Esophagus squamous epithelium (tissue), 5 donors: ENCODE measurements at places on chromosomes 16 and 17.

GRCh38 chr17:76497979-76498875, 3.0 kb downstream of the RHBDF2 start:
- DNase-seq = no peak

- DNase-seq = no peak
Observed at GRCh38 chr17:3835410-3836229, 10.4 kb downstream of the NCBP3 start.

GRCh38 chr16:75054556-75054947, 55.7 kb downstream of the ZNRF1 start:
- no peak for DNase-seq

GRCh38 chr16:11757671-11758545, 15.3 kb upstream of the TXNDC11 start:
- DNase-seq = no peak

DNA sequence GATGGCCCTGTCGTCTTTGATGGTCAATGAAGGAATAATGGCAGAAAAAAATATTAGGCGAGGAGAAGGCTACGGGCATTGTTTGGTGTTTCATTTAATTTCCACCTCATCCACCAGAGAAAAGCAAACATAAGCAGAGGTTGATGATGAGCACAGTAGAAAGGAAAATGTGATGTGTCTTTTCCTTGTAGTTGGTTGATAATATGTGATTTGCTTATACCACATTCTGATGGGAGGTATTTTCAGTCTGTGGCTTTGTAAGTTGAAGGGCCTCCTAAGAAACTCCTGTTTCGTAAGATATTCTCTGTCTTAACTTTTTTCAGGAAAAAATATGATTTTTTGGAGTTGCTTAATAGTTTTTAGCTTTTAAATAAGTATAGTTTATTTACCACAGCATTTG, 215.7 kb downstream of the PRKCA start:
- DNase-seq = no peak

DNA sequence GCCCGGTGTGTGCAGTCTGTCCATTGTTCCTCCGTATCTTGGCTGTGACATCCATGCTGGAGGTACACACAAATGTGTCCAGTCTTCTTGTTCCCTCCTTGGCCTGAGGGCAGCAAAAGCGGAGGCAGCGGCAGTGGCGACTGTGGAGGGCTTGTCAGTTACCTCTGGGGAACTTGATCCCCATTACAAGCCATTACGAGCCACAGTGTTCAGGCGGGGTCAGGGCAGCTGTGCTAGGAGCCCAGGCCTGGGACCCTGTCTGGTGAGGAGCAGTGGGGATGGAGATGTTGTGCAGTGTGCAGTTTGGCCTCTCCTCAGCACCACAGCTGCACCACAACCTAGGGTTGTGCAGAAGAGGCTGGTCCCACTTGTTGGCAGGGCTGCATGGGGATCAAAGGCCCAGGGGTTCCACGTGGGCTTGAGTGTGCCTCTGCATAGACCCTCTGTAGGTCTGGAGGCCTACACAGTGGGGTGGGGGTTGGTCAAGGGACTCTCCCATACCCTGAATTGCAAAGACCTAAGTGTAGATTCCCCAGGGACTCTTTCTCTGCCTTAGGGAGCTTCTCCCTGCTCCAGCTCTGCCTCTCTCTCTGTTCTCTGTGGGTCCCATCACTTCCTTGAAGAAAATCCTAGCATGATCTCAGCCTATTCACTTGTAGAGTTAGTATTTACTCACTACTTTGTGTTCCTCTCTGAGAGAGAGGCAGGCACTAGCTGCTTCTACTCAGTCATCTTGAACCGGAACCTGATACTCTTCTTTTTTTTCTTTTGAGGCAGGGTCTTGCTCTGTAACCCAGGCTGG, 58.8 kb downstream of the SLFN11 start:
- no peak for DNase-seq

DNA sequence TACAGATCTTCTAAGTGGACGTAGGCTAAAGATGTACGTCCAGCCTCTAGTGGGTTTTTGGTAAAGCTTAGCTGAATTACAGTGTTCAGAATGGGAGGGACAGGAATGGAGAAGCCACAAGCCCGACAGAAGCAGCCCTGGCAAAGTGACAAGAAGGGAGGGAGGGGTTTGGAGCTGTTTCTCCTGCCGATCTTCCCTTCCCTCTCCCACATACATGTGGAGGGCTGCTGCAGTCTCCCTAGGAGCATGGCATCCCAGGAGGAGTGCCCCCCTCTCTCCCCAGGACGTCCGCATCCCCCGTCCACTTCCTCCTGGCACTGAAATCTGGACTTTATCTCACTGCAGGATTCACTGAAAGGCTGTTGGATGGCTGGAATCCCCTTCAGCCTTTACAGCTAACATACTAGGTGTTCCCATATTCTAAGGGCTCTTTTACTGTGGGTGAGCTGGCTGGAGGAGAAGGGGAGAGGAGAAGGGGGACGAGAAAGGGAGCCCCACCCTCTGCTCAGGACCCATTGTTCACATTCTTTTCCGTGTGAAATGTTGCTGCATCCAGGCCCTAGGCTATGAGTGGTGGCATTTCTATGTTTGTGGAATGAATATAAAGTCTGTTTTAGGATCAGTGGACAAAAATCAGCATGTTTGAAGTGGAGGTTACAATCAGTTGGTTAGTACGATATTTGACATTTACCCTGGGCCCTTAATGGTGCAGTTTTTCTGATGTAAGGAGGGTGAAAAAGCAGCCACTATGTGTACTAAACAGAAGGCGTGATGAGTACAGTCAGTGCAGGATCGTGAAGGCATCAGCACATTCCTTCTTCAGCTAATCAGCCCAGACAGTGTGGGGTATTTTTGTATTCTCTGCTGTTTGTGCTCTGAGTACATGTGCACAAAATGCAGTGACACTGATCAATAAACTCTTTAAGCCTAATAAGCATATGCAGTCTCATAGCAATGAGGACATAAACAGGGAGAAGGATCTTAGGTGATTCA, 94.6 kb downstream of the SPECC1 start:
- no peak for DNase-seq

GRCh38 chr16:69123910-69124309, 8.5 kb downstream of the CHTF8 start:
- DNase-seq = no peak

DNA sequence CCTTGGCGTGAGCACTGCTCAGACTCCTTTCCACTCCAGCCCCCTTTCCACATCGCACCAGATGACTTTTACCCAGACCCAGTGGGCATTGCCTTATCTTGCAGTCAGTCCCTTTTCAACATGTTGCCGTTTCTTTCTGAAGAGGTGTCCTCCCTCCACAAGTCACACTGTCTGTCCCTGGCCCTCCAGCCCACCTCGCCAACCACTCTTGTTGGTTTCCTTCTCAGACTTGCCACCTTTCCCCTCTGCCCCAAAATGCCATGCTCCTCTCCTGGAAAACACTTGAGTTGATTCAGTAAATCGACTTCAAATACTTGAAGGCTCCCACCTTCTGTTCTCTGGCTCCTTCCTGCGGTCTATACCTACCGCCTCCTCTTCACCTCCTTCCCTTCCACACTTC, 7.5 kb upstream of the ADAM11 start:
- DNase-seq = no peak

DNA sequence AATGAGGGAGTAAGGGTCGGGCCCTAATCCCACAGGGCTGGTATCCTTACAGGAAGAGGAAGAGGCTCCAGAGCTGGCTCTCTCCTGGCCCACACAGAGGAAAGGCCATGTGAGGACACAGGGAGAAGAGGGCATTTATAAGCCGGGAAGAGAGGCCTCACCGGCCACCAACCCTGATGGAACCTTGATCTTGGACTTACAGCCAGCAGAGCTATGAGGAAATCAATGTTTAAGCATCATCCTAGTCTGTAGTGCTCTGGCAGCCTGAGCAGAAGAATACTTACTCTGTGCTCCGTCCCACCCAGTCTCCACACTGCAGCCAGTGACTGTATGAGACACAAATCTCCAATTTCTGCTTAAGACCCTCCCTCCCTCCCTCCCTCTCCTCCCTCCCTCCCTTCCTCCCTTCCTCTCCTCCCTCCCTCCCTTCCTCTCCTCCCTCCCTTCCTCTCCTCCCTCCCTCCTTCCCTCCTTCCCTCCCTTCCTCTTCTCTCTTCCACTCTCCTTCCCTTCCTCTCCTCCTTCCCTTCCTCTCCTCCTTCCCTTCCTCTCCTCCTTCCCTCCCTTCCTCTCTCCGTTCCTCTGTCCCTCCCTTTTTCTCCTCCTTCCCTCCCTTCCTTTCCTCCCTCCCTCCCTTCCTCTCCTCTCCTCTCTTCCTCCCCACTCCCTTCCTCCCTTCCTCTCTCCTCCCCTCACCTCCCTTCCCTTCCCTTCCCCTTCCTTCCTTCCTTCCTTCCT, 8.9 kb upstream of the TMEM220 start:
- DNase-seq = no peak
